Mesothelial cell of epicardium (in vitro differentiated cells): ENCODE measurements at places on chromosomes 13 and 19. TPM values are rescaled to one million over a fixed set of nuclear protein-coding genes. Genes with fewer than 3 reads are reported as not detected.

DNA sequence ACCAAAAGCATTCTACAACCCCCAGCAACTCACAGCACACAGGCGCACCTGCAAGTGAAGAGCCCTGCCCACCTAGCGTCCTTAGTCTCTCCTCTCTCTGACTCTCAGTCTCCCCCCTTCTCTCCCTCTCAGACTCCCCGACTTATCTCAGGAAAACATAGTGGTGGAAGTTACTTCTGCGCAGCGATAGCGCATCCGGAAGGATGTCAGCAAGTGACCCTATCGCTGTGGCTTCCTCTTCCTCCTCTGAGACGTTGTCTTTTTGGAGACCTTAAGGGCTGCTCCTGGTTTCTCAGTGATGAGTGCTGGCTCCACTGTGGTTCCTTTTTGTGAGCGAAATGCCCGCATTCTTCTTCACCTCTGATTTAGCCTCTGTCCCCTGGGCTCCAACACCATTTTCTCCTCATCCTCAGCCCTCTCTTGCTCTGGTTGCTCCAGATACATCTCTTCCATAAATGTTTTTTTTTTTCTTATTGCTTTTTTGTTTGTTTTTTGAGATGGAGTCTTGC, 1.4 kb upstream of the YIF1B start:
- DNase-seq = no peak

- DNase-seq = no peak
These were observed 4.6 kb upstream of the TPRX2 start for GRCh38 chr19:47854459-47854858.

DNA sequence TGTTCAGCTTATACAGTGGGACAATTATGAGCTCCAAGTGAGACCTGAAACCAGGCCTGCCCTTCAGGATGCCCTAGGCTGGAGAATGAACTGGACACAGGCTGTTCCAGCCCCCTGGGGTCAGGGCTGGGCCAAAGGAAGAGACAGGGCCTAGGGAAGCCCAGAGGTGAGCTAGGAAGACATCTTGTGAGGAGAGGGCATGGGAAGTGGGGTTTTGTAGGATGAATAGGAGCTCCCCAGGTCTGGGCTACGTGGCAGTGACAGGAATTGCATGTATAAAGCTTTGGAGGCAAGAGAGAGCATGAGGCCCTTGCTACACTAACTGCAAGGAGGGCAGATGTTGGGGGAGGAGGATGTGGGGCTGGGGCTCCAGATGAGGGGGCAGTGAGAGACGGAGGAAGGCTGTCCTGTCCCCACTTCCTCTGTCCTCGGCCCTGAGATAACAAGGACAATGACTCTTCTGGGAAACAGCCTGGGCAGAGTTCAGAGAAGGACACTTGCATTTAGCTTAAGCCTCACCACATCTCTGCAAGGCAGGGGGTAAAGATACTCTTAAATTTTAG, 1.5 kb upstream of the TBXA2R start:
- no peak for DNase-seq

DNA sequence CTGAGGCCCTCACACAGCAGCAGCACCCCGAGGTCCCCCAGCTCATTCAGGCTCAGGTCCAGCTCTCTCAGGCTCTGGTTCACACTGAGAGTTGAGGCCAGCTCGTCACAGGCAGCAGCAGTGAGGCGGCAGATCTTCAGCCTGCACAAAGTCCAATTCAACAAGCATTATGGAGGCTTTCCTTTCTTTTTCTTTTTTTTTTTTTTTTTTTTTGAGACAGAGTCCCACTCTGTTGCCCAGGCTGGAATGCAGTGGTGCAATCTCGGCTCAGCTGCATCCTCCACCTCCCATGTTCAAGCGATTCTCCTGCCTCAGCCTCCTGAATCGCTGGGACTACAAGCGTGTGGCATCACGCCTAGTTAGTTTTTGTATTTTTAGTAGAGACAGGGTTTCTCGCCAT, 22.9 kb downstream of the NLRP12 start:
- no peak for DNase-seq

Gene C5AR2
- total RNA-seq = not detected in 3 replicates
